ENCODE measurements at places on chromosomes 12 and 14. TPM values are rescaled to one million over a fixed set of nuclear protein-coding genes. Genes with fewer than 3 reads are reported as not detected.

The KMT2D gene
- 41.3 TPM for total RNA-seq

- no peak overlapping the region for H3K4me3 ChIP-seq
- no peak overlapping the region for H3K27ac ChIP-seq
- no peaks in the 10 kb centered on the region for H3K27me3 ChIP-seq
- no peaks in the 10 kb centered on the region for H3K36me3 ChIP-seq
- H3K4me1 ChIP-seq: peaks cover 37% of the 10 kb centered on the region
- DNase-seq: peak; percentile 18
Observed at GRCh38 chr12:66010787-66011547, 119.6 kb downstream of the LLPH start.

DNA sequence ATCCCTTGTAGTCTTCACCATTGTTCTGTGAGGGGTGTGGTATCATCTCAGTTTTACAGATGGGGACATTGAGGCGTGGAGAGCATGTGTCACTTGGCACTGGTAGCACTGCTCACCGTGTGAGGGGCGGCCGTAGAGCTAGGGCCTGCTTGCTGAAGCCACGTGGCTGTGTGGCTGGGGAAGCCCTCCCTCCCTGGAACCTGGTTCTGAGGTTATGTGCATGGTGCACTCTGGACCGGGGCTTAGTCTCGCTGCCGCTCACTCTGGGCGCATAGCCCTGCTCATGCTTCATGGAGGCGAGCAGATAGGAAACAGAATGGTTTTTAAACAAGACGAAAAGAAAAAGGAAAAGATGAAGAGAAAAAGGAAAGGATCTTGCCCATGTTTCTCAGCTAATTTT lies 46.1 kb downstream of the CACNA1C start:
- H3K27me3 ChIP-seq: no peaks in the 10 kb centered on the region
- no peak overlapping the region for H3K4me3 ChIP-seq
- no peaks in the 10 kb centered on the region for H3K36me3 ChIP-seq
- H3K27ac ChIP-seq: peak overlapping the region; percentile 45

DNA sequence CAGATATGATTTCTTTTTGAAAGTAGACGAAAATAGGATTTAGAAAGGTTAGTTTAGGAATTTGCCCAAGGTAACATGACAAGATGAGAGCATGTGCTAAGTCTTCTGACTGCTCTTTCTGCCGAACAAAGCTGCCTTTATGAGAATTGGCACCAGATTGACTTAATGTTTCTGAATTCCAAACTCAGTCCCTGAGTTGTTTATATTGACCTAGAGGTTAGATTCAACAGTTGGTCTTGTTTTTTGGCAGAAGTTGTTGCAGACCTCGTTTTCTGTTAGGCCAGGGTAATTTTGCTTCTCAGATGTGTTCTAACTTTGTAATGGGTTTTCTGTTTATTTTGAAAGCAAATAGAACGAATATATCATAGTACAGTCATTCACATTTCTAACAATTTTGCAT lies 61.5 kb upstream of the LRTM2 start:
- peaks cover 4% of the 10 kb centered on the region for H3K36me3 ChIP-seq
- H3K4me3 ChIP-seq: no peak overlapping the region
- no peaks in the 10 kb centered on the region for H3K27me3 ChIP-seq
- DNase-seq: no peak
- H3K27ac ChIP-seq: no peak overlapping the region

GRCh38 chr14:100684154-100684553 lies 42.5 kb upstream of the DLK1 start:
- H3K36me3 ChIP-seq: no peaks in the 10 kb centered on the region
- no peak overlapping the region for H3K27ac ChIP-seq
- H3K4me1 ChIP-seq: peaks cover 5% of the 10 kb centered on the region

- H3K4me1 ChIP-seq: peaks cover 13% of the 10 kb centered on the region
- H3K36me3 ChIP-seq: no peaks in the 10 kb centered on the region
- peak; percentile 22 for DNase-seq
- peak overlapping the region; percentile 60 for H3K27ac ChIP-seq
- no peaks in the 10 kb centered on the region for H3K27me3 ChIP-seq
Observed at GRCh38 chr14:92990456-92991430, 67.8 kb downstream of the CHGA start.

GRCh38 chr12:47190271-47190750 lies 110.6 kb upstream of the AMIGO2 start:
- H3K4me3 ChIP-seq: no peak overlapping the region
- H3K36me3 ChIP-seq: no peaks in the 10 kb centered on the region
- no peak for DNase-seq

DNA sequence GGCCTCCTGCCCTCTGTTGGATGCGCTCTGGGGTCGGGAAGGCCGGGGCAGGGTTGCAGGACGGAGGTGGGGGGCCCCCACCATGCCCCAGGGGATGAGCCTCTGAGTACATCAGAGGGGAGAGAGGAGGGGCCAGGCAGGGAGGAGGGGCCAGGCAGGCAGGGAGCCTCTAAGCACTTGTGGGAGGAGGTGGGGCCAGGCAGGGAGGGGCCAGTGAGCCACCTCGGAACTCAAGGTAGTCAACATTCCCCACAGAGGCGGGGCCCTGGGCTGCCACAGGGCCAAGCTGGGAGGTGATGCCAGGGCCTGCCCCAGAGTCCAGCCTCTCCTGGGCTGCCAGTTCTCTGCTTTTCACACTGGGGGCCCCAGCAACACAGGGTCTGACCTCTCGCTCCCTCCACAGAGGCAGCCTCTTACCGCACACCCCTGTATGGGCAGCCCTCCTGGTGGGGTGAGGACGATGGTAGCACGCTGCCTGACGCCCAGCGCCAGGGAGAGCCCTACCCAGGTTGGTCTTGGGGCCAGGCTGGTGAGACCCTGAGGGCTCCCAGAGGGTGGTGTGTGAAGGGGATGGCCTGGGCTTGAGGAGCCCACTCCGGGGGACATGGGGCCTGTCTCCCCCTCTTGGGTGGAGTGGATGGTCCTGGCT lies 17.4 kb downstream of the CEP170B start:
- peaks cover 12% of the 10 kb centered on the region for H3K36me3 ChIP-seq
- DNase-seq: no peak

The STK38L gene
- total RNA-seq: 29.3 TPM

DNA sequence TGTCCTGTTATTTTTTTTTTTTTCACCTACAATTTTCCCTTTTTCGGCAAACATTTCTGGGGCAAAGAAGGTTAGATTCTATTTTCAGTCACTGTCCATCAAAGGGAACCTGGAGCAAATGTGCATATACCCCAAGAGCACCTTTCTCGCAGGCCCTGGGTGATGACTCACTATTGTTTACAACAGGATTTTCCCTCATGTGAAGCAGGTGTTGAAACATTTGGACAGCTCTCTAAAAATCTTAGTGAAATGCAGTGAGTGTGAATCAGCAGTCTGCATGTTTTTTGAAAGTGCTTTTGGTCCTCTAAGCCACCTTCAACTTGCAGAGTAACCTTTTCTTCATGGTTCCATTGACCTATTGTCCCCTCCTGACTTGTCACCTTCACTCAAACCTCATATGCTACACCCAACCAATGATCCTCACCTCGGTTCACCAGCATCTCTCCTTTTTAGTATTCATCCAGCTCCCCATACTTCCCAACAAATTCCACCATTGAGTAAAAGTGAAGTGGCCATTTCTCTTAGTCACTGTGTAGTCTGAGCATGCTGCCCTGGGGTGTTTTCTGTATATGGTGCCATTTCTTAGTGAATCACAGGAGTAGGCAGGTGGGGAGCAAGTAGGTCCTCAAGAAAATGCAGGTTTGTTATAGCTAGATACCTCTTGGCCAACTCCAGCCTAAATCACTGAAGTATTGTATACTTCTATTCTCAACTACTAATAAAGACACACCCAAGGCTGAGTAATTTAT lies 260.2 kb downstream of the BMP4 start:
- no peak overlapping the region for H3K27ac ChIP-seq
- no peaks in the 10 kb centered on the region for H3K4me1 ChIP-seq
- no peak for DNase-seq
- H3K36me3 ChIP-seq: no peaks in the 10 kb centered on the region
- H3K27me3 ChIP-seq: no peaks in the 10 kb centered on the region

The FSCB gene
- total RNA-seq: not detected

- no peak for DNase-seq
- peaks cover 2% of the 10 kb centered on the region for H3K27me3 ChIP-seq
- no peaks in the 10 kb centered on the region for H3K36me3 ChIP-seq
- H3K4me1 ChIP-seq: peaks cover 10% of the 10 kb centered on the region
- H3K4me3 ChIP-seq: no peak overlapping the region
Observed at GRCh38 chr14:100665511-100666032, 61.1 kb upstream of the DLK1 start.

GRCh38 chr12:76083246-76083903 lies 1.1 kb downstream of the NAP1L1 start:
- H3K4me3 ChIP-seq: peak overlapping the region; percentile 92
- H3K36me3 ChIP-seq: no peaks in the 10 kb centered on the region
- DNase-seq: no peak
- H3K27ac ChIP-seq: peak overlapping the region; percentile 97
- H3K4me1 ChIP-seq: peaks cover 38% of the 10 kb centered on the region

- H3K4me1 ChIP-seq: peaks cover 5% of the 10 kb centered on the region
- no peak overlapping the region for H3K4me3 ChIP-seq
- no peaks in the 10 kb centered on the region for H3K27me3 ChIP-seq
- no peak overlapping the region for H3K27ac ChIP-seq
- no peak for DNase-seq
Observed at GRCh38 chr12:3071107-3071506, 6.1 kb upstream of the TSPAN9 start.

DNA sequence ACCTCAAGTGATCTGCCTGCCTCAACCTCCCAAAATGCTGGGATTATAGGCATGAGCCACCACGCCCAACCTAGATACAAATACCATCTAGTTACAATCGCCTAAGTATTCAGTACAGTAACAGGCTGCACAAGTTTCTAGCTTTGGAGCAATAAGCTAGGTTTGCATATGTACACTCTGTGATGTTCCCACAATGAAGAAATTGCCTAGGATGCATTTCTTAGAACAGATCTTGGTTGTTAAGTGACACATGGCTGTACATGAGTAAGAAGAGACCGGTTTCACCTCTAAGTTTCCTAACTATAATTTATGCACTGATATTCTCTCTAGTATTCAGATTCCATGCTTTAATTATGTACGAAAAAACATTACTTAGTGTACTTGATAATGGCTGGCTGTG lies 5.4 kb upstream of the TUBA1C start:
- DNase-seq: no peak
- H3K4me1 ChIP-seq: no peaks in the 10 kb centered on the region
- no peaks in the 10 kb centered on the region for H3K27me3 ChIP-seq
- no peak overlapping the region for H3K4me3 ChIP-seq
- H3K36me3 ChIP-seq: no peaks in the 10 kb centered on the region

The OTOGL gene
- 15.0 TPM for total RNA-seq

DNA sequence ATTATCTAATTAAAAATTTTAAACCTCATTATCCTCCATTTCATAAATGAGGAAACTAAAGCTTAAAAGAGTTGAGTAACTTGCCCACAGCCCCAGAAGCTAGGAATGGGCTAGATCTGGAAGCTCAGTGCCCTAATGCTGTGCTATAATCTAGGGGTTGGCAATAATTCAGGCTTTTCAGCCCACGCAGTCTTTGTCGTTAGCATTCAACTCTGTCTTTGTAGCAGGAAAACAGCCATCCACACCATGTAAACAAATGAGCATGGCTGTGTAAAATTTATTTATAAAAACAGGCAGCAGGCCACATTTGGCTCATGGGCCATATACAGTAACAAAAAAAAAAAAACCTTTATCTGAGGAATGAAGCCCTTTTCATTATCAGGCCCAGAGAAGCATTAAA lies 92.4 kb upstream of the OVCH1 start:
- no peak for DNase-seq
- no peaks in the 10 kb centered on the region for H3K36me3 ChIP-seq
- no peaks in the 10 kb centered on the region for H3K27me3 ChIP-seq

GRCh38 chr14:51386983-51387735 lies 147.1 kb downstream of the TMX1 start:
- no peak overlapping the region for H3K27ac ChIP-seq
- no peaks in the 10 kb centered on the region for H3K36me3 ChIP-seq
- DNase-seq: peak; percentile 19
- H3K27me3 ChIP-seq: no peaks in the 10 kb centered on the region
- peaks cover 8% of the 10 kb centered on the region for H3K4me1 ChIP-seq

DNA sequence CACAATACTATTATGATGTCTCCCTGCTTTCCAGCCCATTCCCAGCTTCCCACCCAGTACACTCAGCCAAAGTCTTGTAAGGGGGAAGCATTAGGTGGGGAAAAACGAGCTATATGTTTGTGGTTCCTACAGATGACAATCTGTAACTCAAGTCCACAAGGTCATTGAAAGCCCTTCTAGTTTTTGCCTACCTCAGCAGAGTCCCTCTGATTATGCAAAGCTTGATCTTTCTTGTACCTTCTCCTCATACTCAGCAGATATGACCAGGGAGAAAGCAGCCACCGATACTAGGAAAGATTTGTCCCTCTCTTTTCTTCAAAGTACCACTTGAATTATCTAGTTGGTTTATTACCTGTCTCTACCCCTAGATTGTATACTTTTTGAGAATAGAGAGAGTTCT lies 10.6 kb downstream of the CMAS start:
- H3K36me3 ChIP-seq: peaks cover 38% of the 10 kb centered on the region
- no peaks in the 10 kb centered on the region for H3K4me1 ChIP-seq
- no peak for DNase-seq

DNA sequence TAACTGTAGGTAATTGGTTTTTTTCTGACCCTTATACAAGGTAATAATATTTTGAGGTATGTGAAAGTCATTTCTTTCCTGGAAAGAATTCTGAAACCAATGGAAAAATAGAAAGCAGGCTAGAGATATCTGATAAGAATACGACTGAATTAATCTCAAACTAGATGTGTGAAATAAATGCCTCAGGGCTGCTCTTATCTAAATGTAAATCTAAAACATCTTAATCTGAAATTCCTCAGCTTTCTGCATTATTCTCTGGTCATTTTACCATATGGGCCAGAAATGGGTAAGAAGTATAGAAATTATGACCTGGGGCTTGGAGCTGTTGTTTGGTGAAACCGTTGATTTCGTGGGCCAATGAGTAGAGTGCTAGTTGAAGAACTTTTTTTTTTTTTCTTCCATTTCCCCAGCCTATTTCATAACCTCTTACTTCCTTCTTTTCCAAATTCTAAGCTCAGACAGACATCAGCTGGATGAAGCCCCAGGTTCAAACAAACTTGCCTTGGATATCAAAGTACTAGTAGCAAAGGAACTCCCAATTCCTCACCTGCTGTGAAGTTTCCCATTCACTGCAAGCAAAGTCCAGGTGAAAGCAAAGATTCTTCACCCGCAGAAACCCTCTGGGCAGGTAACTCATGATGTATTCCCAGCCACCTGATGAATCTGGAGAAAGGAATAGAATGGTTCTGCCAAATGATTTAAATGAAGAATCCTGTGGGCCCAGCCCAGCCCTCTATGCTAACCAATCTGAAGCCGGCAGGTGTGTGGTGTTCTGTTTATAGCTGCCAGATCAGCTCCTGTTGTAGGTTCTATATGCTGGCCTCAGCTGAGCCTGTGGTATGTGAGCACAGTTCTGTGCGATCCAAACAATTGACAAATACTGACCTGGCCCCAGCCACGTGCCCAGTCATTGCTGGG lies 9.7 kb upstream of the FOS start:
- H3K36me3 ChIP-seq: no peaks in the 10 kb centered on the region
- no peak overlapping the region for H3K27ac ChIP-seq
- H3K4me1 ChIP-seq: peaks cover 17% of the 10 kb centered on the region
- no peak for DNase-seq
- no peak overlapping the region for H3K4me3 ChIP-seq

The MYO1A gene
- not detected for total RNA-seq

GRCh38 chr12:3179731-3180130 lies 102.6 kb downstream of the TSPAN9 start:
- no peaks in the 10 kb centered on the region for H3K36me3 ChIP-seq
- peaks cover 14% of the 10 kb centered on the region for H3K4me1 ChIP-seq
- no peak overlapping the region for H3K4me3 ChIP-seq
- H3K27ac ChIP-seq: no peak overlapping the region
- no peaks in the 10 kb centered on the region for H3K27me3 ChIP-seq

GRCh38 chr14:73958591-73958990 lies 8.5 kb downstream of the COQ6 start:
- no peak for DNase-seq
- H3K27me3 ChIP-seq: no peaks in the 10 kb centered on the region
- no peak overlapping the region for H3K27ac ChIP-seq
- H3K4me1 ChIP-seq: no peaks in the 10 kb centered on the region
